Left ventricle myocardium inferior (tissue), 1 donor: ENCODE measurements at places on chromosomes 16 and 17.
A peak's percentile ranks its signal among the peaks of the same experiment; 100 is the strongest.

DNA sequence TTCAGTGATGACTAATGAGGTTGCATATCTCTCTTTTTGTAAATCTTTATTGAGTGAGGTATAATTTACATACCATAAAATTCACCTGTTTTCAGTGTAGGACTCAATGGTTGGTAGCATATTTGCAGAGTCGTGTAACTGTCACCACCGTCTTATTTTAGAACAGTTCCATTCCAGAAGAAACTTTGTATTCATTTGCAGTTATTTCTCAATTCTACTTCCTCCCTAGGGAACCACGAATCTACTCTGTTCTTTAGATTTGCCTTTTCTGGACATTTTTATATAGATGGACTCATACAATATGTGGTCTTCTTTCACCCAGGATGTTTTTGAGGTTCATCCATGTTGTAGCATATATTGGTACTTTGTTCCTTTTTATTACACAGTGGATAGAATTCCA lies 3.7 kb downstream of the FTO start:
- DNase-seq, result no peak

- DNase-seq, result no peak
Measured at GRCh38 chr16:81493755-81494433, 49.3 kb downstream of the CMIP start.

DNA sequence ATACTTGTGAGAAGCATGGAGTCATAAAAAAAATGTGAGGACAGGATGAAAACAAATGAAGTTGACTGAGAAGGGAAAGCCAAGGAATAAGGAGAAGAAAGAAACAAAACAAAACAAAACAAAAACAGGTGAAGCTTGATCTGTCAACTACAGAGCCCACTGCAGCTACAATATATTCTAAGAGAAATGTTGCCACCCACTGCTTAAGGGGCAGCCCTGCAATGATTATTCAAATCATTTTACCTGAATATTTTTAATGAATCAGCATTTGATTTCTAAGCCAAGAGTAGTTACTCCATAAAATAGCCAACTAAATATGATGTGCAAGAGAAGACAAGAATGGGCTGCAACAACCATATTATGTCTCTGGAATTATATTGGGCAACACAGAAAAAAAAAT lies 252.0 kb upstream of the KIF2B start:
- no peak for DNase-seq

- DNase-seq, result no peak
Measured at GRCh38 chr17:75125984-75126383, 5.6 kb downstream of the NT5C start.

GRCh38 chr17:42179911-42180410 lies 981 bp downstream of the KCNH4 start:
- peak; percentile 25 for DNase-seq

- DNase-seq, result no peak
Measured at GRCh38 chr17:17603895-17604225, 12.4 kb upstream of the PEMT start.

GRCh38 chr16:74034200-74034599 lies 262.4 kb upstream of the PSMD7 start:
- DNase-seq, result no peak

GRCh38 chr17:51371732-51372151 lies 111.4 kb downstream of the UTP18 start:
- no peak for DNase-seq

DNA sequence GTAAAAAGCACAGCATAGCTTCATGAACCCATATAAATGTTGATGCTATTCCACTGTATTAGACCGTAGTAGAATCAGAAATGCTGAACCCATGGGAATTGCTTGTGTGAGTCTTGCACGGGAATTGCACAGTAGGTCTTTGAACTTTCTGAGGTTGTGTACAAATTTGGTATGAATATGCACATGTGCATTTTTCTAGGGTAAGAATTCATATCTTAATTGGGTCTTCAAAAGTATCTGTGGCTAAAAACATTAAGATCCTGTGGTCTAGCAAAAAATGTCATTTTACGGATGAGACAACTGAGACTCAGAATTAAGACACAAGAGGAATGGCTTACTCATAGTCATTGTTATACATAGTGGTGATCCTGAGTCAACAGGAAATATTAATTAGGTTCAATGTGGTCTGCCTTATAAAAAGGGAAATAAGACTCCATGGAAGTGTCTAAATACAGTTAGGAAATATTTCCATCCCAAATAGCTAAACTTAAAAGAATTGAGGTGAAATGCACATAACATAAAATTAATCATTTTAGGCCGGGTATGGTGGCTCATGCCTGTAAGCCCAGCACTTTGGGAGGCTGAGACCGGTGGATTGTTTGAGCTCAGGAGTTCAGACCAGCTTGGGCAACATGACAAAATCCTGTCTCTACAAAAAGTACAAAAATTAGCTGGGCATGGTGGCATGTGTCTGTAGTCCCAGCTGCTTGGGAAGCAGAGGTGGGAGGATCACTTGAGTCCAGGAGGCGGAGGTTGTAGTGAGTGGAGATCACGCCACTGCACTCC lies 22.8 kb downstream of the TAOK1 start:
- DNase-seq, result no peak

- peak; percentile 54 for DNase-seq
Measured at GRCh38 chr17:57604771-57605674, 140.1 kb downstream of the CCDC182 start.

GRCh38 chr17:17376362-17376761 lies 73.2 kb downstream of the NT5M start:
- no peak for DNase-seq

DNA sequence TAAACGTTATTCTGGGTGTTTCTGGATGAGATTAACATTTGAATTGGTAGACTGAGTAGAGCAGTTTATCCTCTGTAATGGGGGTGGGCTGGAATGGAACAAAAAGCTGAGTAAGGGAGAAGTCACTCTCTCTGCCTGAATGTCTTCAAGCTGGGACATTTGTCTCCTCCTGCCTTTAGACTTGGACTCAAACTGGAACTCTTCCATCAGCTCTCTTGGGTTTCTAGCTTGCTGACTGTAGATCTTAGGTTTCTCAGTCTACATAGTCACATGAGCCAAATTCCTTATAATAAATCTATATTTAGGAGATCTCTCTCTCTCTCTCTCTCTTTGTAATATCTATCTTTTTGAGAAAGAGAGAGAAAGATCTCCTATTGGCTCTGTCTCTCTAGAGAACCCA lies 553.3 kb upstream of the CDH11 start:
- no peak for DNase-seq

GRCh38 chr16:15752717-15753488 lies 102.9 kb downstream of the NDE1 start:
- DNase-seq, result no peak

DNA sequence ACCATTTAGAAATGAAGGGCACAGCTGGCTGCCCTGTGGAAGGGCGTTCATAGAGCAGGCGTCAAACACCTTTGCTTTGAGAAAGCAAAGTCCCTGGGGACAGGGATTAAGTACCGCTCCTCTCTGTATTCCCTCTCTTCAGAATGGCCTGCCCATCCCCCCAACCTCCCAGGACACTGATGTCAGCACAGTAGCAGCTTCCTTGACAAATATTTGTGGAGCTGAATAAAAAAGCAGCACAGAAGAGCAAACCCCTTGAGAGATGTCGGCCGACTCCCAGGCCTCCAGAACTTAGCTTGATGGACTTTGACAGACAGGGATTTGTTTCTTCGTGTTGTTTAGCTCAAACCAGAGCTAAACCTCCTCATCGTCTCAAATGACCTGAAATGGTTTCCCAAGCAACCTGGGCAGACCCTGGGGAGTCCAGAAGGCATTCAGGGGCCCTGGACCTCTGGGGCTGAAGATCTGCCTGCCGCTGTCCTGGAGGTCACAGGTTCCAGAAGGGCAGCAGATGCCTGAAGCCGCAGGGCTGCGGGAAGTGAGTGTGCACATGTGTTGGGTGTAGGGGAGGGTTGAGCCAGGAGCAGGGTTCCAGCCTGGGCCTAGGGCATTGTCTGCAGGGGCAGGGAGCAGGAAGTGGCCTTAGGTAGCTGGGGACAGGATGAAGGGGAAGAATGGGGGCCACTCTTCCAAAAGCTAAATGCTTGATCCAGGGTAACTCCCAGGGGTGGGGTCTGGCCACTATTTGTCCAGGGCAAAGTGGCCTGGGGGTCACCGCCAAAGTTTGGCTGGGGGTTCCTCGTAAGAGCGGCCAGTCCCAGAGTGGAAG lies 42.3 kb upstream of the NKD1 start:
- DNase-seq, result no peak
